Endothelial cell of umbilical vein (primary cell): ENCODE measurements at places on chromosomes 1 and 21.
A peak's percentile ranks its signal among the peaks of the same experiment; 100 is the strongest.

- no peak for DNase-seq
These were observed 26.3 kb upstream of the IER5 start for GRCh38 chr1:181061891-181062835.

- DNase-seq, result no peak
These were observed 13.3 kb upstream of the SAMD11 start for GRCh38 chr1:910311-910880.

DNA sequence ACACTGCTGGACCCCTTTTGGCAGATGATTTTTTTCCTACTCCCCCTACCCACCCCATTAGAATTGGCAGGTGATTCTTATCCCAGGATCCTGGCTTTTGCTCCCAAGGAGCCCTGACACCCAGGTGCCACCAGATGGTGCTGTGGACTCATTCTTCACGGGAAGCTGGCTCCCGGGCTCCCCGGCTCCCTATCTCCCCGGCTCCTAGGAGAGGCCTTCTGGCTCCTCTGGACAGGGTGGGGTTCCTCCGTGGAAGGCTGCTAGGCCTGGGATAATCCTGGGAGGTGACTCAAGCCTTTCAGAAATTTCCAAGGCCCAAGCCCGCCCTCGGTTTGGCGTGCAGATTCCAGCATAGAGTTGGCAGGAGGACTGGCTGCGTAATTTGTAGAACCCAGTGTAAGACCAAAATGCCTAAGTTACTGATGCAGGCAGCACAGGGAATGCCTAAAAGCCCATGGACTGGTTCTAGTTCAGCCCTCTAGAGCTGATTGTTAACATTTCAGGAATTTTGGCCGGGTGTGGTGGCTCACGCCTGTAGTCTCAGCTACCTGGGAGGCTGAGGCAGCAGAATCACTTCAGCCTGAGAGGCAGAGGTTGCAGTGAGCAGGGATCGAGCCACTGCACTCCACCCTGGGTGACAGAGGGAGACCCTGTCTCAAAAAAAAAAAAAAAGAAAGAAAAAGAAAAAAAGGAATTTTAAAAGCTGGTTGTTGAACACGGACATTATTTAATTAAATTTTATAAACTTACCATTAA is 6.8 kb upstream of the BSDC1 start:
- peak; percentile 65 for DNase-seq

- DNase-seq, result no peak
These were observed 5.3 kb downstream of the CREG1 start for GRCh38 chr1:167548059-167548932.

GRCh38 chr1:60108196-60108595 is 34.6 kb upstream of the C1orf87 start:
- no peak for DNase-seq

DNA sequence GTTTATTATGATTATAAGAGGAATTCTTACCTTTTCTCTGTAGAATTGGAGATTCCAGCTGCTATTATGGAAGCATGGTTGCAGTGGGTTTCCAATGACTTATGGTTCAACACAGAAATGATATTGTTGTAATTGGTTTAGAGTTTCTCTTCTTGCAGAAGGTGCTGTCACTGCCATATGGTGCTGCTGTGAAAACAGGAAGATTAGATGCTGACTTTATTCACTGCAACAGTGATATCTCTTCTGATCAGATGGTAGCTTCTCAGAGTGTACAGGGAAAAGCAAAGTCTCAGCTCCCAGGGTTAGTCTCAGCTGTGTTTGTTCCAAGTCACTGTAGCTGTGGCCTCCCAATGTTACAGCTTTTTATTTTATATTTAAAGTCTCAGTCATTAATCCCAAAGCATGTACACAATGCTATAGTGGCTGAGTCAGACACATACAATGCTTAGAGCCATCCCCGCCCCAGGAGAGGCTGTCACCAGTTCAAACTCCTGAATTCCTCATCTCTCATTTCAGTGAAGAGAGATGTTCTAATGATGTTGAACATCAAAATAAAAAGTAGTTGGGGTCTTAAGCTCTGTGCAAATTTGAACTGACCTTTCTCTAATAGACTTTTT is 42.7 kb upstream of the RGS2 start:
- DNase-seq, result no peak

GRCh38 chr1:173482683-173483082 is 5.5 kb downstream of the PRDX6 start:
- DNase-seq, result no peak

DNA sequence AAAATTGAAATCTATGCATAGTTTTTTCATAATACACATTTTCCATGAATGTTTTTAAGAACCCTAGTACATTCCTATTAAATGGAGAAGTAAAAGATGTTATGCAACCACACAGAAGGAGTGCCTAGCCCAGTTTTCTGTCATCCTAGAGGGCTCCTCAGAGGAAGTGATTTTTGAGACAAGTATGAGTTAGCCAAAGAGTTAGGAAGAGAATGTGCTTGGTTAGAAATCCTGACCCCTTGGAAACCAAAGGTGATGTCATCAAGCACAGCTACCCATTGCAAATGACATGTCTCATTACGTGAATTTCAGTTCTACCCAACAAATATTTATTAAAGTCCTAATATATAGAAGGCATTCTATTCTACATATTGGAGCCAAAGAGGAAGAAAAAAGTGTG is 88.9 kb upstream of the TNFSF4 start:
- DNase-seq, result no peak

GRCh38 chr1:84759756-84760155 is 69.5 kb upstream of the SSX2IP start:
- DNase-seq, result no peak

- no peak for DNase-seq
These were observed 10.9 kb upstream of the GOLT1A start for GRCh38 chr1:204224655-204225054.

DNA sequence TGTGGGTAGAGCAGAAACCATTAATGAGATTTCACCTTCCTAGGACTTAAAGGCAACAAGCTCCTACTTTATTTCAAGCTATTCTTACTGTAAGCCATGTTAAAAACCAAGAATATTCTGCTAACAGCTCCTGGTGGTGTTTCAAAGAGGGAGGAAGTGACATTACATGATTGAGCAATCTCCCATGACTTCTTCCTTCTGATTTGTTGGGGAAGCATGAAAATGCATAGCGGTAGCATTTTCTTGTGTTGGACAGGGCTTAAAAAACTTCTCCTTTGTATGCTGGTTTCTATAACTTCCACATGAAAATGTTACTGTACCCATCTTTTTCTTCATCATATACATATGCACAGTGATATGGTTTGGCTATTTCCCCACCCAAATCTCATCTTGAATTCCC is 297.0 kb upstream of the SNX7 start:
- DNase-seq, result no peak

DNA sequence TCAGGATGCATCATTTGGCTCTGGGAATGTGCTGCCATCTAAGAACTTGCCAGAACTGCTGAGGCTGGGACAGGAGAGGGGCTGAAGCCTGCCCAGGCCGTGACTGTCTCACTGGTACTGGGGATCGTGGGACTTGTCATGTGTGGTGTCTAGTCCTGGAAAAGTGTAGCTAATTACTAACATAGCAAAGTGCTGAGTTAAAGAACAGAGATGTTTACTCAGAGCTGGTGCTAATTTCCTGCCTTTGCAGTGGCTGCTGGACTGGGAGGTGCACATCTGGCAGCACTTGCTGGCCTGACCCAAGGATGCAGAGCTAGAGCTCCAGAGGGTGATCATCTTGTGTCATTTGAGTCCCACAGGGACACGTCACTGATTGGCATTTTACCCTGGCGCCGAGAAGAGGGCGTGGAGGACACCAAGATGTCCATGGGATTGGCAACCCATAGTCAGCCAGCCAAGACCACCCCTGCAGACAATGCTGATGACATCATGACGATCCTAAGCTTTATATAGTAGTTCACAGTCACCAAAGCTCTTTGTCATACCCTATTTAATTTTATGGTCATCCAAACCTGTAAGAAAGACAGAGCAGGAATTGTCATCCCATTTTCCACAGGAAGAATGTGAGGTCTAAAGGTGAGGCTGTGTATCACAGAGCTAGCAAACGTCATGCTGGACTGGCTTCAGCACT is 110.1 kb upstream of the SLC44A3 start:
- DNase-seq, result no peak

GRCh38 chr1:66084442-66084841 is 291.7 kb downstream of the PDE4B start:
- no peak for DNase-seq

- no peak for DNase-seq
These were observed 3.2 kb upstream of the KRTAP19-8 start for GRCh38 chr21:31041295-31042079.

- DNase-seq, result no peak
These were observed 35.1 kb downstream of the RNF2 start for GRCh38 chr1:185080422-185080821.

DNA sequence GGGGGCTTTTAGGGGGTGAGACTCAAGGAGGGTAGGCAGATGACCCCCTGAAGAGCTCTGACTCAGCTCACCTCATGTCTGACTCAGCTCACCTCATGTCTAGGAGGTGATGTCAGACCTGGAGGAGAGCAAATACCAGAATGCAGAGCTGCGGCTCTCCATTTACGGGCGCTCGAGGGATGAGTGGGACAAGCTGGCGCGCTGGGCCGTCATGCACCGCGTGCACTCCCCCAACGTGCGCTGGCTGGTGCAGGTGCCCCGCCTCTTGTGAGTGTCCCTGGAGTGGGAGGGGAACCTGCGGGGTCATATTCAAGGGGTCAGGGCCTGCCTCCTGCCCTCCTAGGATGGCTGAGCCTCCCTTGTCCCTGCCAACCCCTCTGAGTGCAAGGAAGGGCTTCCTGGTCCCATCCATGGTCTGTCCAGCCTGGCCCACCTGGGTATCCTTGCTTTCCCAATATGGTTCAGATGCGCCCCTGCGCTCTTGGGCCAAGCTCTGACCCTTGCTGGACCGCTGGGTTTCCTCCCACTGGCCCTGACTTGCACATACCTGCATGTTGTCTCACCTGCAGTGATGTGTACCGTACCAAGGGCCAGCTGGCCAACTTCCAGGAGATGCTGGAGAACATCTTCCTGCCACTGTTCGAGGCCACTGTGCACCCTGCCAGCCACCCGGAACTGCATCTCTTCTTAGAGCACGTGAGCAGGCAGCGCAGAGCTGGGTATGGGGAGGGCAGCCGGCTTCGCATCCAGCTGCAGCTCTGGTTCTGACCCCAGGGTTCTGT is 9.1 kb downstream of the AMPD2 start:
- DNase-seq, result no peak

DNA sequence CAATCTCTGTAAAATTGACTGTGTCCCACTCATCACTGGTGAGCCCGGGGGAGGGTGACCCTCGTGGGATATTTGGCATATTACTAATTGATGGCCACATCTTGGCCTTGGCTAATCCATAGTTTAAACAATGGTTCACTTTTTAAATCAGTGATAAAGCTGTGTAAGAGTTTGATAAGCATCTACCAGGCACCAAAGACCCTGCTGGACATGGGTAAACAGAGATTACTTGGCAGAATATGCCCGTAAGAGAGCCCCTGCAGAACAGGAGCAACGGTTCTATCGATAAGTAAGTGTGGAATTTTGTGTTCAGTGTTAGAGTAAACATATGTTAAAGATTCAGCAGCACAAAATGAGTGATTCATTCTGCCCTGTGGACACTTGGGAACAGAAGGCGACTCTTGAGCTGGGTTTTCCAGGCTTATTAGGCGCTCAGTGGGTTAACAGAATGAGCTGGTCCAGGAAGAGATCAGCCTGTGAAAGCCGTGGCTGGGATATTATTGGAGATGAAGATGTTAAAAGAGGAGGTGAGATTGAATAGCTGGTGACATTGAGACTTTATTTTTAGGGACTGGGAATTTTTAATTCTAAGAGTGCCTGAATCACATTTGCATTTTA is 55.9 kb downstream of the CNST start:
- no peak for DNase-seq

- no peak for DNase-seq
These were observed 40.5 kb upstream of the ITPKB start for GRCh38 chr1:226779561-226779960.

- no peak for DNase-seq
These were observed 2063.9 kb downstream of the MRPL39 start for GRCh38 chr21:23543333-23543732.

DNA sequence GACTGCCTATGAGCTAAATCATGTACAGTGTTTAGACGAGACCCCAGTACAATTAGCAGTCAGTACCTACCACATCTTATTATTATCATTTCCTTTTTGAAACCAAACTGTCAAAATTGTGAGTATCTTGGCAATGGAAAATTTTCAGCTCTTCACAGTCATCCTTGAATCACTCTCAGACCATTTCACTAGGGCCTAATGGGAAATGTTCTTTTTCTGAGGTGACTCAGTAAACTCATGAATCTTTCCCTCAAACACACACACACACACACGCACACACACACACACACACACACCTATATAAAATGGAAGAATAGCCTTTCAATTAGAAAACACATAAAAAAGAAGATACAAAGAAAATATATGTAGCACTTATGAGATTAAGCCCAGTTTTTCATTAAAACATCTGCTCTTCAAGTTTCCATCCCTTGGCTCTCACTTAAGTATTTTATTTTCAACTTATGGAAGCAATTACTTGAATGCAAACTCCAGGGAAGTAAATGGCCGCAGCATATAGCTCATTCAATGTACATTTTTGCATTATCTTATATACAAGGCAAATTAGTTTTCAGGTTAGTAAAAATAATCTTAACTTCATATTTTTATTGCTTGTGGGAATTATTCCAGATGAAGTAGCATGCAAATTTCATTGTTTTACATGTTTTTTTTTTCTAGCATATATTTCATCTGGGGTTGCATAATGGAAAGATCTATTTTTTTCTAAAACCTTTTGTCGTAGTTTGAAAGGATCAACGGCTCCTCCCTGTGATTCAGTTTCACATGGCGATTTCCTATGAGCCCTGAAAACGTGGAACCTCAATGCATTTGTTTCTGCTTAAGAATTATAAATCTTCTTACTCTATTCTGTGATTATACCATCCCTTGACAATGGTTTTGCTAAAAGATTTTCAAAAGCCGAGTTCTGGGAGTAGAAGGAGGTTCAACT is 46.3 kb upstream of the TMPRSS15 start:
- DNase-seq, result no peak

- no peak for DNase-seq
These were observed 324.8 kb downstream of the SMYD3 start for GRCh38 chr1:246182149-246182851.

DNA sequence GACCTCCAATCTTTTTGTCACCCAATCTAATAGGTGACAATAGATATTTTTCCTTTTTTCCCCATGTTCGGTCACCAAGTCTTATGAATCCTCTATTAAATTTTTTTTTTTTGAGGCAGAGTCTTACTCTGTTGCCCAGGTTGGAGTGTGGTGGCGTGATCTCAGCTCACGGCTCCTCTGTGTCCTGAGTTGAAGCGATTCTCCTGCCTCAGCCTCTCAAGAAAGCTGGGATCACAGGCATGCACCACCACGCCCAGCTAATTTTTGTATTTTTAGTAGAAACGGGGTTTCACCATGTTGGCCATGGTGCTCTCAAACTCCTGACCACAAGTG is 42.5 kb upstream of the MTF1 start:
- no peak for DNase-seq

- no peak for DNase-seq
These were observed 60.0 kb downstream of the LRIG2 start for GRCh38 chr1:113133038-113133437.

DNA sequence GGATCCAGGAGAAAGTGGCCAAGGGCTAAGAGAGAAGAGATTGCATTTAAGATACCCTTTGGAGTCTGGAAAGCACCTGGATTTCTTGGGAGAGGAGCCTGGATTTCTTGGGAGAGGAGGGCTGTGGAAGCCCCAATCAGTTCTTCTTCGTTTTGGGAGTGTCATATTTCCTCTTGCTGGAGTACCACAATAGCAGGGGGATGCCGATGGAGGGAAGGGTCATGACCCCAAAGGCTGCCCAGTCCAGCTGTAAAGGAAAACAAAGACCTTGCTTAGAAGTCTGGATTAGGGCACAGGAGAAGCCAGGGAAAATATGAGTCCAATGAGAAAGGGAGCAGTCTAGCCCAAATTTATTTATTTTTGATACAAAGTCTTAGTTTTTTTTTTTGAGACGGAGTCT is 11.3 kb downstream of the SSR2 start:
- DNase-seq, result no peak
